BJ (cell line): ENCODE measurements at places on chromosomes 3 and 15.

DNA sequence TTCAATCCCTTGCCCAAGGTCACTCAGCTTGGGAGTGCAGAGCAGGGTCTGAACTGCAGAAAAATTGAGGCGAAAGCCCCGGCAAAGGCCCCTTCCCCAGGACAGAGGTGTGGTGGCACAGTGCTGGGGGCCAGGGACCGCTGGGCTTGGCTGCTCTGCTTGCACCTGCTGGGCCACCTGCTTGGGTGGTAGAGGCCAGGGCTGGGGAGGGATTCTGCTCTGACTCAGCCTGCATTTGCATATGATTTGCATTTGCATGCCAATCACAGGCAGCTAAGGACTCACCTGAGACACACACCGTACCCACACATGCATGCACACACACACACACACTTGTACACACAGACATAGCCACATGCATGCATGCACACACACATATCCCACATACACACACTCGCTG, 9.9 kb downstream of the GRM2 start:
- DNase-seq = no peak

DNA sequence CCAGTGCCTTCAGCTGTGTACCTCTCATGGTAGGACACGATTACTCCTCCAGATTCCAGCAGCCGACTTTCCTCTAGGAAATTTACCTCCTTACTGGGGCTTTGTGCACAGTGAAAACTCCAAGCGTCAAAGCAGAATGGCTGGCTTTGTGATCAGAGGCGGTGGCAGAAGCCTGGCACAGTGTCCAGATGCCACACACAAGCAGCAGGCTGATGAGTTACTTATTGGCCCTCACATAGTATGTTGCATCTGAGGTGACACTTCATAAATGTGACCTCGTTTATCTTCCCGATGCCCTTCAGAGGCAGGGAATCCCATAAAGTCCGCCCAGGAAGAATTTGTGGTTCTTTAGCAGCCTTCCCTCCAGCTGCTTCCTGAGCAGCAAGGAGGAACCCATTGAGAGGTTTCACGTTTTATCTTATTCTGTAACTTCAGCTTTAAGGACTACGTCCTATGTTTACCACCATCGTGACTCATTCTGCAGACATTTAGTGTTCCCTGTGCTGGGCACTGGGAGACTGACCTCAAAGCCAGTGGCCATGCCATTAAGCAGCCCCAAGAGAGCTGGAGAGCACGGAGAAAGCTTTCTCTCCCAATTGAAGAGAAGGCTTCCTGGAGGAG, 107.1 kb upstream of the C15orf61 start:
- DNase-seq = no peak

DNA sequence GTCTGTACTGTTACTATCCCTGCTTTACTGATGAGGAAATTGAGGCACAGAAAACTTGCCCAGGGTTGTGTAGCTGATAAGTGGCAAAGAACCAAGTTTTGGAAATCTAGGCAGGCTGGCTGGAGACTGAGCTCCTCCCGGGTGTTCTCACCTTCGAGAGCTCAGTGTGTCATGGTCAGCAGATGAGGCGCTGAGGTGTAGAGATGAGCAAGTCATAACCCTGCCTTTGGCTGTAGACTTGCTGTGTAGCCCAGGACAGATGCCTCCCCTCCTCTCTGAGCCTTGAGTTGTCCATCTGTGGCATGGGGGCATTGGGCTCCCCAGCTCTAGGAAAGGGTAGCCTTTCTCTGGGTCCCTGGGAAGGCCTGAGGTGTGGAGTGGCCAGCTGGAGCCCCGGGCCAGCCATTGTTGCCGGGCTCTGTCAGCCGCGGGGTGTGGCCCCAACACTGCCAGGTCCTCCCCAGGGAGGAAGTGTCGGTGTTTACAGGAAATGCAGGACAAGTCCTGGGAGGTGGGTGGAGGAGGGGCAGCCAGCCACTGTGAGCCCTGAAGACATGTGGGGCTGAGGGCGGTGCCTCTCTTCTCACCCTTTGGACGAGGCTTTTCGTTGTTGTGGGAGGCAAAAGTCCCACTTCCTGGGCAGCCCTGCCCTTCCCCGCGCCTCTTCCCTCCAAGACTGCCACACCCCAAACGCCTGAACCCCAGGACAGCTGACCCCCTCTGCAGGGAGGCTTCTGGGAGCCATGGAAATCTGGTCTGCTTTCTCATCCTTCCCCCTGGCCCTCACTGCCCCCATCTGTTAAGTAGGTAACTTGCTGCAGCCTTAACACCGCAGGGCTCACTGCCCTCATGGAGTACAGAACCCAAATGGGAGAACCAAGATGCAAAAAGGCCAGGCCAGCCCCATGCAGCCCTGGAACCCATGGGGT, 29.1 kb downstream of the FGD5 start:
- no peak for DNase-seq

DNA sequence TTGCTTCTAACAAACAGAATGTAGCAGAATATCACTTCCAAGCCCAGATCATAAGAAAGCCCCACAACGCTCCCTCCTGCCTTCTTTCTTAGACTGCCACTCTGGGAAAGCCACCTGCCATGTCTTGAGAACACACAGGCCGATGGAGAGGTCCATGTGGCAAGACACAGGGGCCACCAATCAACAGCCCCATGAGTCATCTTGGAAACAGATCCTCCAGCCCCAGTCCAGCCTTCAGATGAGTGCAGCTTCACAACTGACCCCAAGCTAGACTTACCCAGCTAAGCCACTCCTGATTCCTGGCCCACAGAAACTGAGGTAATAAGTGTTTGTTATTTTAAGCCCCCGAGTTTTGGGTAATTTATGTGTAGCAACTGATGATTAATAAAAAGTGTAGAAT, 39.7 kb downstream of the PTH1R start:
- DNase-seq = no peak

- DNase-seq = no peak
These were observed 210.9 kb upstream of the TOPAZ1 start for GRCh38 chr3:44030687-44031305.

DNA sequence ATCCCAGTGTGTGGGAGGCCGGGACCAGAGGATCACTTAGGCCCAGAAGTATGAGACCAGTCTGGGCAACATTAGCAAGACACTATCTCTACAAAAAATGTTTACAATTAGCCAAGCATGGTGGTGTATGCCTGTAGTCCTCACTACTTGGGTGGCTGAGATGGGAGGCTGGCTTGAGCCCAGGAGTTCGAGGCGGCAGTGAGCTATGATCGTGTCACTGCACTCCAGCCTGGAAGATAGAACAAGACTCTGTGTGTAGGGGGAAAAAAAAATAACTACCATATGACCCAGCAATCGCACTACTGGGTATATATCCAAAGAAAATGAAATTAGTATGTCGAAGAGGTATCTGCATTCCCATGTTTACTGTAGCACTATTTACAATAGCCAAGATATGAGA, 22.6 kb downstream of the RYK start:
- DNase-seq = no peak

DNA sequence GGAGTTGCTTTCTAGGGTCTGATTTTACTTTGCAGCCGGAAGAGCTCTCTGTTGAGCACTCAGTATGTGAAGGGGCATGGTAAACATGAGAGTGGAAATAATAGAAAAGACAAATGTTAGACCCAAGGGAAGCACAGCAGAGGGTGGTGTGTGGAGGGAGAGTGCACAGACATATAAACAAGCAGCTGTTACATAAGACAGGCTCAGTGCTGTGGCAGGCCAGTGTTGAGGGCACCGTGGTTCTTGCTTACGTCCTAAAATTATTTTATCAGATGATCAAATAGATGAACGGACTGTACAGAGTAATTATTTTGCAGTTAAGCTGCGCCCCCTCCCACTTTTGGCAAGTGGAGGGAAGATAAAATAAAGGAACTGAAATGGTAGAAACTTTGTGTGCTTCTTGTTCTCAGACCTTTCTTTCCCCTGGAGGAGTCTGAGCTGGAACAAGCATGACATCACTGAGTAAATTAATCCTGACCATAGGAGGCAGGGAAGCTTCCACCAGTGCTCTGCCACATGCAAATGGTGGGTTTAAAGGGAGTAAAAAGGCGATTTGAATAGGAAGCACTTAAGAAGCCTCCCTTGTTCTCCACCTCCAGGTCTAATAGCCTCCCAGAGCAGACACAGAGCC, 205.6 kb downstream of the IL20RB start:
- no peak for DNase-seq

GRCh38 chr3:111311709-111312235, 230.2 kb upstream of the CD96 start:
- DNase-seq = no peak

GRCh38 chr15:85485956-85486567, 105.7 kb downstream of the AKAP13 start:
- no peak for DNase-seq

DNA sequence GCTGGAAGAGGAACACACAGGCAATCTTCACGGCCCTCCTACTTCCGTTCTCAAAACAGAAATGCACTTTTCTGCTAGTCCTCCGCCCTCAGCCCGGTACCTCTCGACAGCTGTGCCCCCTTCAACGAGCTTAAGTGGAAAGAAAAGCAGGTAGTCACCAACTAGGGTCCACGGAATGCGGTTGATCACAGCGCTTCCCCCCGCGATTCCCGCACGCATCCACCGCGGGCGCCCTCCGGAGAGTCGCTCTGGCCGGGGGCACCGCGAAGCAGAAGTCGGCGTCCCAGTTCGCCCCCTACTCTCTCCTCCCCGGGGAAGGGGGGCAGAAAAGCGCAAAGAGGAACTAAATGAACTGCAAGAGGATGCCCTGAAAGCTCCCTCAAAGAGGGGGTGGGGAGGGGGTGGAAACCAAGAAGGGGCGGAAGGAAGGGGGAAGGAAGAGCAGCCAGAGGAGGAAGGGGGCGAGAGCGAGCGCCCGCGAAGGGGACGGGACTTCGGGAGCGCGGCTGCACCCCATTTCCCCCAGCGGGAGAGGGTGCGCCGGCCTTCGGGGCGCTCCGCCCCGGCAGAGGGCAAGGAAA, 738 bp downstream of the ACAP2 start:
- DNase-seq = no peak

GRCh38 chr15:36608180-36608579, 28.8 kb downstream of the CDIN1 start:
- DNase-seq = no peak

- DNase-seq = no peak
These were observed 33.5 kb upstream of the USP8 start for GRCh38 chr15:50390554-50391264.

- no peak for DNase-seq
These were observed 441.9 kb downstream of the PLOD2 start for GRCh38 chr3:145719114-145719513.

GRCh38 chr15:47340571-47340920, 376.8 kb upstream of the SEMA6D start:
- no peak for DNase-seq

- no peak for DNase-seq
These were observed 10.6 kb upstream of the CD96 start for GRCh38 chr3:111531446-111531845.

- DNase-seq = no peak
These were observed 156.2 kb upstream of the NR2E3 start for GRCh38 chr15:71654042-71654719.

DNA sequence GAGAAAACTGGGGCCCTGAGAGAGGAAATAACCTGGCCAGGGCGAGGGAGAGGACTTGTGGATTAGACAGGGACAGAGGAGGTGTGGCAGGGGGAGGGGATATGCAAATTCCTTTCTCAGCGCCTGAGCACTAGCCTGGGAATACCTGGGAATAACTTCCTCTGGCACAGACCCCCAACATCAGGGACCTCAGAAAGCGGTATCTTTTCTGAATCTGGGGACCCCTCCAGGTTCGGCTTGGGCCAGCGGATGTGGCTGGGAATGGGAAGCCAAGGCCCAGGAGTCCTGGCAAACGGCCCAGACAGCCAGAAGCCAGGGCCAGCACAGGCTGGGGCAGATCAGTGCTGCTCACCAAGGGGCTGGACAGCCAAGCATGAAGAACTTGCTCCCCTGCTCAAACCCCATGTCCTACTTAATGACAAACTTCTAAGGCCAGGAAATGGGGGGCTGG, 9.2 kb upstream of the ACSBG1 start:
- DNase-seq = no peak

DNA sequence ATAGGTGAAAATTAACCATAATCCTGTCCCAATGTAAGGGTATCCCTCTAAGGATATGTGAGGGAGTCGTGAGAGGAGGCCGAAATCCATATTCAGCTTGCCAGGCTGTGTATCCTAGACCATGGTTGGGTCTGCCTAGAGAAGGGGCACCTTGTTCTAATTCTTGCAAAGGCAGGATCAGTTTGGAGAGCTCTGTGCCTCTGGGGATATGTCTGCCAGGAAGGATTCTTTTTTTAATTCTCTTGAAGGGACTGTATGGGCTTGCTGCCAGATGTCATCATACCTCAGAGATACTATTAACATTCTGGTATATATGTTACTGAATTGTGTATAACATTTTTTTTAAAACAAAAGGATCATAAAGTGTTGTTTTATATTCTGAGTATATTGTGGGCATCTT, 2.4 kb downstream of the ATP1B3 start:
- no peak for DNase-seq

GRCh38 chr15:77504306-77504705, 83.6 kb downstream of the HMG20A start:
- DNase-seq = no peak

DNA sequence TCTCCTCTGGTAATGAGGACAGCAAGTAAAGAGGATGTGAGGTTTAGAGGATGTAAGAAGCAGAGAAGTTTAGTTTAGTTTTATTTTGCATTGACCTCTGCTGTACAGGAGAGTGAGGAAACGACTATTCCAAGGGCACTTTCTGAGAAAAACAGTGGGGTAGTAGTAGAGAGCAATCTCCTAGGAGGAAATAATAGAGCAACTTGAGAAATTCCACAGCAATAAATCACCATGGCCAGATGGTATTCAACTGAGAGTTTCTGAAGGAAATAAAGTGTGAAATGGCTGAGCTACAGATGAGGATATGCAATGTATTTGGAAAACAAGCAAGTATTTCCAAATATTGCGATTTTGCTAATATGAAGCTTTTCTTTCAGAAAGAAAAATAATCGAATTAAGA, 118.9 kb downstream of the DPH6 start:
- peak; percentile 44 for DNase-seq

- no peak for DNase-seq
These were observed 62.8 kb upstream of the DCLK3 start for GRCh38 chr3:36827133-36827532.

DNA sequence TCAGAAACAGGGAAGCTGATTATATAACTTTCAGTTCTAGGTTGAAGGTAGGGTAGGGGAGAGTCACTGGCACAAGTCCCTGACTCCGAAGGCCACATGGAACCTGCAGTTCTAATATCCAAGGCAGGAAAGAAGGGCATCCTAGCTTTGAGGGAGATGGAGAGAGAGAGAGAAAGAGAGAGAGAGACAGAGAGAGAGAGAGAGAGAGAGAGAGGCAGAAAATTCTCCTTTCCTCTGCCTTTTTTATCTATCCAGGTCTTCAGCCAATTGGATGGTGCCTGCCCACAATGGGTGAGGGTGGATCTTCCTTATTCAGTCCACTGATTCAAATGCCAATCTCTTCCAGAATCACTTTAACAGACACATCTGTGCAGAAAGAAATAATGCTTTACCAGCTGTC, 35.7 kb upstream of the TMEM45A start:
- DNase-seq = no peak

DNA sequence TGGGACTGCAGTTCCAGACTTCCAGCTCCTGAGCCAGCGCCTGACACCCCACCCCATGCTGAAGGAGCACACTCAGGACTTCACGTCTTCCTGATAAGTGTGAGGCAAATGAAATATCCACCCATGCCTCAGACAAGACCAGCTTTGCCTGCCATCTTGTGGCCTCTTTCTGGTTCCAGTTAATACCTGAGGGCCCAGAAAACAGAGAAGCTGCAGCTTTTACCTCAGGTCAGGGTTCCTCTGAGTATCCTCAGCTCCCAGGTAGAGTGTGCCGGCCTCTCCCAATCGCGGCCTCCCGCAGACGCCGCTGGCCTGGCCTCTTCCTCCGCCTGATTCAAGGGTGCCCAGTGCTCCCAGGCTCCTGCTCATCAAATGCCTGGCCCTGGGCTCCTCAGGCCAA, 5.1 kb upstream of the KLHL6 start:
- DNase-seq = no peak

GRCh38 chr3:71033681-71034220, 549.8 kb downstream of the FOXP1 start:
- DNase-seq = no peak
